ENCODE measurements at places on chromosomes 6 and 20.
A peak's percentile ranks its signal among the peaks of the same experiment; 100 is the strongest.

DNA sequence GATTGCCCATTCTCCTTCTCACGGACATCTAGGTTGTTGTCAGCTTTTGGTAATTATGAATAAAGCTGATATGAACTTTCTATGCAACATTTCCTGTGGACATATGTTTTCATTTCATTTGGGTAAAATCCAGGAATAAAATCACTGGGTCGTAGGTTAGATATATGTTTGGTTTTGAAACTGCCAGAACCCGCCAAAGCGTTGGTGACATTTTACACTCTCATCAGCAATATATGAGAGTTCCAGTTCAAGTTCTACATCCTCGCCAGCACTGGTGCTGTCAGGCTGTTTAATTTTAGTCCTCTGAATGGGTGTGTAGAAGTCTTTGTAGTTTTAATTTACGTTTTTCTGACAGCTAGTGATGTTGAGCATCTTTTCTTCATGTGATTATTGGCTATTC is 27.5 kb upstream of the LRFN2 start:
- no peak for DNase-seq

GRCh38 chr20:16517946-16518783 is 55.1 kb downstream of the KIF16B start:
- DNase-seq: peak; percentile 13

DNA sequence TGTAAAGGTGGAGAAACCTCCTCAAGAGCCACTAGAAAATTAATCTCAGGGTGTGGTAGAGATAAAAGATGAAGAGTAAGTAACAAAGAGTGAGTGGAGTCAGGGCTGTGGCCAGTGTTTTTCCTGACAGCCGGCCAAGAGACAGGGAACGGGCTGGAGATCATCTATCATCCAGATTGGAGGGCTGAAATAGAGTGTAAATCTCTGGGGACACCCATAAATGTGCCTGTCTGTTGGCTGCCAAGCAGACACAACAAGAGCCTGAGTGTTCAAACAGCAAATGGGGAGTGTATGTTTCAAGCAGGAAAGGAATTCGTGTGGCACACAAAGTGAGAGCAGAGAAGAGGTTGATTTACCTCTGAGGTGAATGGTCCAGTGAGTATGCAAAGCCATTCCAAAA is 326.4 kb upstream of the KHDRBS2 start:
- no peak for DNase-seq

- DNase-seq: no peak
Measured at GRCh38 chr20:6680854-6681253, 86.6 kb upstream of the BMP2 start.

DNA sequence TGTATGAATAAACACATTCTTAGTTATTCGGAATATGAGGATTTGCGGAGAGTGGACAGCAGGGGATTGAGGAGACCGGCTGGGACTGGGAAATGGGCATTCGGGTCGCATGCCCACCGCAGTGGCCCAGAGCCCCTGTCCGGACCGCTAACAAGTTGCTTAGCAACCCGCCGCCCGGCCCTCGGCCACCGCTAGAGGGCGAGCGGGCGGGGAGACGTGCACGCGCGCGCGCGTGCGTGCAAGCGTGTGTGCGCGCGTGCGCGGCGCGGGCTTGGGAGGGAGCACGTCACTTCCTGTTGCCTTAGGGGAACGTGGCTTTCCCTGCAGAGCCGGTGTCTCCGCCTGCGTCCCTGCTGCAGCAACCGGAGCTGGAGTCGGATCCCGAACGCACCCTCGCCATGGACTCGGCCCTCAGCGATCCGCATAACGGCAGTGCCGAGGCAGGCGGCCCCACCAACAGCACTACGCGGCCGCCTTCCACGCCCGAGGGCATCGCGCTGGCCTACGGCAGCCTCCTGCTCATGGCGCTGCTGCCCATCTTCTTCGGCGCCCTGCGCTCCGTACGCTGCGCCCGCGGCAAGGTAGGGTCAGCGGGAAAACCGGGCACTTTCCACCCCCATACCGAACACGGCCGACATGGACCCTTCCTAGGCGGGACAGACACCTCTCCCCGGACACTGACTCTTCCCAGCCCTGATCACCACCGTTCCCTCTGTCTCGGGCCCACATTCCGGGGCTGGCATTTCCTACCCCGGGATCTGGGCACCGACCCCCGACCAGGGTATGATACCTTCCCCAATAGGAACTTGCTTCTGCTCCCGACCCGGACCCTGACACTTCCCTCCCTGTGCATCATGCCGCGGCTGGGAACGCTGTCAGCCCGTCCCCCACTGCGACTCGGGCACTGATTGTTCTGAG is at the start of gene HM13:
Gene HM13, plus strand, starts transcription at position 289 of the 918 bp plus-strand sequence. Its CDS starts 110 bp downstream, at position 399.
- peak; percentile 96 for DNase-seq

DNA sequence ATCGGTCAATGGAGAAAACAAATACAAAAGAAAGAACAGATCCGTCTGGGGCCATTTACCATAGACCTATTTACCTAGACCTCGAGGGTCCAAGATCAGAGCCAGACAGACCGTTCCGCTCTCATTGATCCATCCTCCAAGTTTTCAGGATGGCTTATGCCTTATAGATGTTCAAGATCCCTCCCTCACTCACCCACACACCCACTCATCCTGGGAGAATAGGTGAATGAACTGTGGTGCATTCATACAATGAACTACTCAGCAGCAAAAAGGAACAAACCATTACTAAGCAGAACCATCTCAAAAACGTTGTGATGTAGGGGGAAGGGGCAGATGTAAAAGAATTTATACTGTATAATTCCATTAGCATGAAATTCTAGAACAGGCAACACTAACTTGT is 125.1 kb upstream of the RREB1 start:
- DNase-seq: no peak
